ENCODE measurements at places on chromosomes 16 and 17.
A peak's percentile ranks its signal among the peaks of the same experiment; 100 is the strongest.

GRCh38 chr17:35218915-35219314 lies 24.0 kb upstream of the SLFN5 start:
- peak; percentile 89 for DNase-seq

DNA sequence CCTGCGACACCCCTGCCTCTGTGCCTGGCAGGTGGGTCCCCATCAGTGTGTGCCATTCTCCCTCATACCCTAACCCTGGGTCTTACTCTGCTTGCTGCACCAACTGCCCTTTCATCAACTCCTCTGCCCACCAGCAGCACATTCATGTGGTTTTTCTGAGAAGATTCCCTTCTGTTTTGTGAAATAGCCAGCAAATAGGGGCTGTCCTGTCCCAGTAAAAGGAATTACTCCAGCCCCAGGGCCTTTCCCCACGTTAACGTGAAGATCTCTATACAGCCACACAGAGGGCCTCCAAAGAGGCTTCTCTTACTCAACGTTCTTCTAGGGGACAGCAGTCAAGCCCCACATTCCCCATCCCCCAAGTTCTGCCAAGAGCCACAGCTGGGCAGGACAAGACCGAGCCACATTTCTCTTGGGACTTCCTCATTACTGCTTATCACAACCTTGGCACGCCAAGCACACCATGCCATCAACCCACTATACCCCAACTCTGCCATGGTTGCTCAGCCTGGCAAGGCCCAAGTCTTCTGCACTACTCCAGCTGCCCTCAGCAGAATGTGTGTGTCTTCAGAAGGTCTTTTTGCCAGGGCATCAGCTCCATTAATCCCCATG lies 18.7 kb upstream of the CCL2 start:
- peak; percentile 70 for DNase-seq

- no peak for DNase-seq
These were observed 6.5 kb upstream of the COL1A1 start for GRCh38 chr17:50207792-50208567.

DNA sequence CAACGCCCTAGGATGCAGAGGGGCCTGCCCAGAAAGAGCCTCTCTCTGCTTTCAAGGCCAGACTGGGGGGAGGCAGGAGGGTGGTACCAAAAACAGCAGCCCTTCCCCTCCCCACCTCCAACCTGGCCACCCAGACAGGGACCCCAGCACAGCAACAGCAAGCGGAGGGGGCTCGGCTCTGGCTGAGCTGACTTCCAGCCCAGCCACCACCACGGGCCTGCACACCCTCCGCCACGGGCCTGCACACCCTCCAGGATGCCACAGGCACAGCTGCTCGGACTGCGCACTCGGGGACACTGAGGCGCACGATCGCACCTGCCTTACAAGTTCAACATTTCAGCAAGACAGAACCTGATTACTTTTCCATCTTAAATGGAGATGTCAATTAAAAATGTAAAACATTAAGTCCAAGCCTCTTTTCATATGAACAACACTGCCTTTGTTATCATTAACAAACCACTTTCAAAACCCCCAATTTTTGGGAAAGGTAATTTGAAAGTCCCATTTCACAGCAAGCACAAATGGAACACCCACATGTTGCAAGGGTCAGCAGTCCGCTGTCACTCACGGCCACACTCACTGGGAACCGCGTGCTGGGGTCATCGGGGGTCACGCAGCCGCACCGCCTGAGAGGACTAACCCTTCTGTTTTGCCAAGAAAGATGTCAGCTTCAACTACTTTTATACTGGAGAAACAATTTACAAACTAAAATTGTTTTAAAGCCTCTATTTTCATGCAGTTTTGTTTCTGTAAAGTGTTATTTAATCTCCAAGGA lies 76.4 kb downstream of the ANKRD11 start:
- no peak for DNase-seq

DNA sequence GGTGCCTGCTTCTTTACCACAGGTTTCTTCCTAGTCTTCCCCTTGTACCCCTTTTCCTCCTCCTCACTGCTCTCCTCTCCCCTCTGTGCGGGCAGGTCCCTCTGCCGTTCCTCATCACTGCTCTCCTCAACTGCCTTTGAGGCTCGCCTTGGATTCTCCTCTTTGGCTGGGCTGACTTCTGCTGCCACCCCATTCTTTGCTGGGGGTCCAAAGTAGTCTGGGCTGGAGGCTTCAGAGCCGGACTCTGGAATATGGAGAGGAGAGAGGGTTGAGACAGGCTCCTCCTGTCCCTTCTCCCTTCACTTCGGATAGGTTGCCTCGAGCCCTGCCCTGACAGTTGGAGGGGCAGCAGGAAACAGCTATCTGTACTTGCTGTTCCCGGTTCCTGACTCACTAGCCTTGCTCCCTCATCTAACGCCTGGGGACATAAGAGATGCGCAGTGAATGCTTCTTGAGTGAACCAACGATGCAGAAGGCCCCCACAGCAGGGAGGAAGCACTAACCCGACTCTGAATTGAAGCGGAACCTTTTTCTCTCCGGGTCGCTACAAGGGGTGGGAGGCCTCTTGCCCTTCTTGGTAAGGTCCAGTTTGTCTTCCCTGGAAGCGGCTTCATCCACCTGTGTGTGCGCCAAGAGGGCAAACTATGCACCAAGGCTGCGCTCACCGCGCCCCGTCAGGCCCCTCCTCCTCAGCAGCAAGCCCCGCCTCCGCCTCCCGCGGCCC lies 655 bp downstream of the HIRIP3 start:
- DNase-seq: peak; percentile 10

GRCh38 chr16:64089697-64090096 lies 1032.2 kb downstream of the CDH11 start:
- no peak for DNase-seq

GRCh38 chr16:23803591-23804123 lies 32.1 kb upstream of the PRKCB start:
- DNase-seq: peak; percentile 63

DNA sequence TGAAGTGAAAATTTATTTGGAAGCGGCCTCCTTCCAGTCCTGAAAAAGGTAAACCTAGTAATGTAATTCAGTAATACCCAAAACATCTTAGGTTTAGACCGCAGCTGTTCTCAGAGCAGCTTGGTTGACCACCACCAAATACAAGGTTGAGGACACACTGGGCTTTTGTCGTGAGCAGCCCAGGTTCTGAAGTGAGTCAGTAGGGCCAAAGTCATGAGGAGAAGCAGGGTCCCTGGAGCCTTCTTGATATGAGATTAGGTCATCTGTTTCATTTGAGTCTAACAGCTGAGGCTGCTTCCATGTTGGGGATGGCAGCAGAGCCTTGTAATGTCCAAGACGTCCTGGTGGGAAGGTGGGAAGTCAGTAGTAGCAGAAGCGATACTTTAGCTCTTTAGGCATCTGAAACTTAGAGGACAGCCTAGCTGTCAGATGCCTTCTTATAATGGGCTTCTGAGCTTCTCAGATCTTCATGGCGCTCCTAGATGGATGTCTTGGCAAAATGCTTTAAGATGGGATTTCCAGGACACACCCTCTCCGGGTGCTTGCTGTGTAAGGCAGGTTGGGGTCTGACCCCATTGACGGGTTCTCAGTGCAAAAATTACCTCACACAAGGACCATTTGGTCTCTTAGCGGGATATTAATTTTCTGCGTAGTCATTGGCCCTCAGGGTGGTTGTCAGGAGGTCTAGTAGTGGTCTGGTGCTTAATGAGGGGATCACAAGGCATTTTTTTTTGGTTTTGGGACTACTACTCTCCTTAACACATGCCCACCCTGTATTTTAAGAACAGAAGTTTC lies 2.4 kb downstream of the ALKBH5 start:
- DNase-seq: peak; percentile 18

- peak; percentile 54 for DNase-seq
These were observed 35.9 kb downstream of the CMTM4 start for GRCh38 chr16:66660422-66661209.

DNA sequence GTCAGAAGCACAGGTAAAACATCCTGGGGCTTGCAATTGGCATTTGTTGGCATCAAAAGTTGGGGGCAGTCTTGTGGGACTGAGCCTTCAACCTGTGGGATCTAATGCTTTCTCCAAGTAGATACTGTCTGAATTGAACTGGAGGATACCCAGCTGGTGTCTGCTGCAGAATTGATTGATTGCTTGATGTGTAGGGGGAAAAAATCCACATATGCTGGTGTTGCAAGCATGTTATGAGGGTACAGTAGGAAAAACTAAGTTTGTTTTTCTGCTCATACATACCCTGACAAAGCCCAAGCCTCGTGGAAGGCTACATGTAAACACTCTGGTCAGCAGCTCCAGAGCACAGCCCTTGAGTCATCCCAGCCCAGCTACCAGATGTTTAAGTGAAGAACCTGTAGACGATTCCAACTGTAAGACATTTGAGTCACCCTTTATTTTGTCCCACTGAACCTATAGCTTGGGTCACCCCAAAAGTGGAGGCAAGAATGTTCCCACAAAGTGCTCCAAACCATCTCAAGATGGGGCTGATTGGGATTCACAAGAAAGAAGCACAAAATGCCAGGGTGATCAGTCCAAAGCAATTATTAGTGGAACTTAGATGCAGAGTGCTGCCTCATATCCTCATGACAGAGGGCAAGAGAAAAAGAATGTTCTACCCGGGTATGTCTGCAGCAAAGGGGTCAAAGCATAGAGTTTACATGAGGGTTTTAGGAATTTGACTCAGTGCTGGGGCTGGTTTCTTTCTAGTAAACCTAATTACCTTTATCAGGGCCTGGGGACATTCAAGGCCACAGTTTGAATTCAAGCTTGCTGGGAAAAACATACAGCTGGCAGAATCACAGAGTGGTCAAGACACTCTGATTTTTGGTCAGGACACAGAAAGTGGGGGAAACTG lies 9.6 kb upstream of the APPBP2 start:
- DNase-seq: no peak

GRCh38 chr17:78642707-78643106 lies 65.5 kb upstream of the DNAH17 start:
- no peak for DNase-seq

- DNase-seq: peak; percentile 42
These were observed 89.2 kb downstream of the MAP2K6 start for GRCh38 chr17:69503711-69504110.

GRCh38 chr17:13750816-13751793 lies 149.4 kb upstream of the HS3ST3A1 start:
- no peak for DNase-seq

GRCh38 chr16:14490235-14490634 lies 139.8 kb downstream of the PARN start:
- DNase-seq: no peak

DNA sequence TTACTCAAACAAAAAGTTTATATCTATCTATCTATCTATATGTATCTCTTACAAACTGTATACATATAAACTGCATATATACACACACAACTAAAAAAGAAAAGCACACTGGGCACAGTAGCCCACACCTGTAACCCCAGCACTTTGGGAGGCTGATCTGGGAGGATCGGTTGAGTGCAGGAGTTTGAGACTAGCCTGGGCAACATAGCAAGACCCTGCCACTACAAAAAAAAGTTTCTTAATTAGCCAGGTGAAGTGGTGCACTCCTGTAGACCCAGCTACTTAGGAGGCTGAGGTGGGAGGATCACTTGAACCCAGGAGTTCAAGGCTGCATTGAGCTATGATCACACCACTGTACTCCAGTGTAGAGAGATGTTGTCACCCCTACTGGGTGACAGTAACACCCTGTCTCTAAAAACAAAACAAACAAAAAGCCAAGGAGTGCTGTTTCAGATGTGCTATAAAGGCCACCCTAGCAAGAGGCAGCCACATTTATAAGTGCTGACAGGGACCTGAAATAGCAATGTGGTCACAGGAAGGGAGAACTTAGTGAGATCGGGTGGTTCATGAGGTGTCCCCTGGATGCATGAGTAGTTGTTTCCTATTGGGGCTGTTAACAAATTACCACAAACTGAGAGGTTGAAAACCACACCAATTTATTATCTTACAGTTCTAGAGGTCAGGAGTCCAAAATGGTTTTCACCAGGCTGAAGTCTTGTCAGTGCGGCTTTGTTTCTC lies 4.8 kb downstream of the CD2BP2 start:
- DNase-seq: no peak

GRCh38 chr17:74957935-74958740 lies 14.4 kb downstream of the HID1 start:
- peak; percentile 61 for DNase-seq

DNA sequence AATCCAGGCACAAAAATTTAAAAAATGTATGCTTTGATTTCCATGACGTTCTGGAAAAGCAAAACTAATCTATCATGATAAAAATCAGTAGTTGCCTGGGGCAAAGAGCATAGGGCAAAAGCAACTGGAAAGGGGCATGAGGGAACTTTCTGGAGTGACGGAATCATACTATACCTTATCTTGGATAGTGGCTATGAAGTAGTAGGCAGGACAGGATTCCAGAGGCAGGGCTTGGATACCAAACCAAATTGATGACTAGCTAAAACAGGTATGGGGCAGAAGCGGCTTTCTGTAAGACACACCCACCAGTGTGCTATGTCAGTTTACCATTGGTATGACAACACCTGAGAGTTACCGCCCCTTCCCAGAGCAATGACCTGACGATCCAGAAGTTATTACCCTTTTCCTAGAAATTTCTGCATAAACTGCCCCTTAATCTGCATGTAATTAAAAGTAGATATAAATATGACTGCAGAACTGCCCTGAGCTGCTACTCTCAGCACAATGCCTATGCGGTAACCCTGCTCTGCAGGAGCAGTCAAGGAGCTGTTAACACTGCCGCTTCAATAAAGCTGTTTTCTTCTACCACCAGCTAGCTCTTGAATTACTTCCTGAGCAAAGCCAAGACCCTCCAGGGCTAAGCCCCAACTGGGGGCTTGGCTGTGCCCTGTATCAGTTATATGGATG lies 56.7 kb downstream of the CFDP1 start:
- DNase-seq: no peak

DNA sequence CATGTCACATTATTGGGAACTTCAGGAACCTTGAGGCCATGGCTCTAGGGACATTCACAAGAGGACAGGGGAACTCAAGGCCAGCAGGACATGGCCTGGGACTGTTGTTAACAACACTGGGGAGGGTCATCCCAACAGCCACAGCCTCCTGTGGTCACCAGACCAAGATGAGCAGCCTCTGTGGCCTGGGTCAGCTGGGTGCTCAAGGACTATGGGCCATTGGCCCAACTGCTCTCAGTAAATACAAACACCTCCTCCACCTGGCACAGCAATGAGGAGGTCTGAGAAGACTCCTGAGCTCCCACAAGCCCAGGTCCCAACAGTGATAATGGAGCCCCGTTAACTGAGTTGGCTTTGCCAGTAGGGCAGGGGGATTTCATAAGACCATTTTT lies 20.9 kb downstream of the KIFC3 start:
- DNase-seq: no peak

DNA sequence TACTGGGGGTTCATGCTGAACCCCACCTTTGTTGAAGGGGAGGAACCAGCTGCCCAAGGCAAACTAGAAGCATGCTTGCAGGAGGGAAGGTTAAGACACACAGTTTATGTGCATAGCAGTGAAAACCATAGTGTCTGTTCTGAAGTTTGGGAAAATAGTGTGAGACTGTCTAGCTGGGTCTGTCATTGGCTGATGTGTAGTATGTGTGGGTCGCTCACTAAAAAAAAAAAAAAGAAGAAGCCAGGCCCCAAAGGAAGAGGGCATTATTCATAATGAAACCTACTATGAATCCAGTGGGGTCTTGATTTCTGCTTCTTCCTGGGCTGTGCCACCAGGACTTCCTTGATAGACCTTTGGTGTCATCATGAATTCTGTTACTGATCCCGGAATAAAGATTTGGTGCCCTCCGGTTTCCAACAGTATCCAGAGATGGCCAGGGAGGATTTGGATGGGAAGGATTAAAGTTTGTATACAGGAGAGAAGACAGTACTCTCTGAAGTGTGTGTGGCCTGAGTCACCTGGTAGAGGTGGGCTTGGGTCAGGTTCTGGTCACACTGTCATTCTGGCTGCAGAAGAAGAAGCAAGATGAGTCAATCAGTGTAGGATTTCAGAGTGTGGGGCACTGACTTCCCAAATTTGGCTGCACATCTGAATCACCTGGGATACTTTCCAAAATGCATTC lies 220.3 kb downstream of the PRKCA start:
- DNase-seq: no peak

Data from inflammatory macrophage treated with lipopolysaccharide for 4 hours (primary cell).